ENCODE measurements at places on chromosomes 12 and 14.

GRCh38 chr14:59310633-59311032 lies 122.2 kb downstream of the DAAM1 start:
- DNase-seq, result no peak

DNA sequence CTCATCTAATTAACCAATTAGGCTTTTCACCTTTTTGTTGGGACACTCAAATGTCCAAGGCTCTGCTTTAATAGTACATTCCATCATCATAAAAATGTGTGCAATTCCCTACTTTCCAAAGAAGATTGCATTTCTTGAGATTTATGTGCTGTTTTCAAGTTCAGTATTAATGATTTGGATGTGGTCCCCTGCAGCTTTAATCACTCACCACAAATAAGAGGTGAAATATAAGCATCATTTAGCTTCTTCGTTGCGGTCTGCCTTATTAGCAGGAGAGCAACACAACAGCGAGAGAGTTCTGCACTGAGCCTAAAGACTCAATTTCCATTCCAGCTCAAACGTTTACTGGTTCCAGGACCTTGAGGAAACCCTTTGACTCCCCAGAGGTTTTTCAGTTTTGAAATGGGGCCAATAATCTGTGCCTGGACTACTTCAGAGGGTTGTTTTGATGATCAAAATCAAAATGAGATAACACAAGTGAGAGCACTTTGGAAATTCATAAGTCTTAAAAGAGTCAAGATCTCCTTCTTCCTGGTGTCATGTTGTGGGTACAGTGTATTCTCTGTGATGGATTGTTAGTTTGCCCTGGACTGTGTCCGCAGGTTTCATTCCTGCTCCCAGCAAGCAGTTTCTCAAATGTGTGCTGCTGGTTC lies 53.1 kb downstream of the RERG start:
- DNase-seq, result no peak

DNA sequence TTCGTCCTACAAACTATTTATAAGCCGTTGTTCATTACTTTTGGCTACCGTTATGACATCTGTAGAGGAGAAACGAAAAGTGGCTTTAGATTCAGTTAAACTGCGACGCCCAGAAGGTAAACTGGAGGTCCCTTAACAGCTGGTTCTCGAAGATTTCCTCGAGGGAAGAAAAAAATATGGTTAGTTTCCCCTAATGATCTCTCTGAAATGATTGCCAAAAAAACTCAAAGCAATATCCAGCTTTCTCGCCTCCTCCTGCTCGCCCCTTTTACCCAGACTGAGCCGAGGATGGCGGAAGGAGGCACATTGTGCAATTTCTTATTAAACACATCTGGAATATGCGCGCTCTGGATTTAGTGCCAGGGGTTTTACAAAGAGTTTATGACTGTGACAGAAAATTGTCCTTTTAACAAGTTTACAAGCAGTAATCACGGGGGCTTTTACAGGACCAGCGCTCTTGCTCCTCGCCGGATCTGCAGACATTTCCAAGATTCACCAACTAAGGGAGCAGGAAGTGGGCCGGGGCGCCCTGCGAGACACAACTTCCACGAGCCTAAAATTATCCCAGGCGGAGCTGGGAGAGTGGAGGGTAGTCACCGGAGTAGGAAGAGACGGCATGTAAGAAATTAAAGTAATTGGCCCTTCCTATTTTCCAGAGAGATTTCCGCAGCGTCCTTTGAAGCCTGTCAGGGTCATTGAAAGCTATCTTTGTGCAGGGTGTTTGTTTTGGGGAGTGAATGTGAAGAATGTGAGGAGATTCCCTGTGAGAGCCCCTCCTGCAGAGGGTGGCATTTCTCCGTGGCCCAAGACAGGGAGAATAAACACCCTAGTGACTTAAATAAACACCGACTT lies 5.6 kb downstream of the SIX1 start:
- DNase-seq, result no peak

- DNase-seq, result no peak
Measured at GRCh38 chr14:59707778-59708561, 131.4 kb upstream of the CCDC175 start.

DNA sequence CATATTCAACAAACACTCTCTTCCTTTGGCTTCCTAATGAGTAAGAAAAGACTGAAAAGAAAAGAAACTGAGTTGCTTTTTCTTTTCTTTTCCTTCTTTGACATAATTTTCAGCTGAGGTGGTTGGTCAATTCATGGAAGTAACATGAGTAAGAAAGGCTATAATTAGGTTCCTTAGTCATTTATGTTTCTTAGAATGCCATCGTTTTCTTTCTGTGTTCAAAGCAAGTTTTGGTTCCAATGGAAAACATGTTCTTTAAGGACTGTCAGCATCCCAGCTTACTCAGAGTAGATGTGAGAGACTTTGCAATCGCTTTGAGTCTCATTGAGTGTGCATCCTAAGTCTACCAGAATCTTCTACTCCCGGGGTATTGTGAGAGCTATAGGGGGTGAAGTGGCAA lies 882.4 kb downstream of the DIO2 start:
- DNase-seq, result no peak

Measured in aorta (tissue), 5 donors.